ENCODE measurements at places on chromosomes 6 and 20. TPM values are rescaled to one million over a fixed set of nuclear protein-coding genes. Genes with fewer than 3 reads are reported as not detected.

The DEF6 gene
- 0.05 TPM for total RNA-seq

The DEFB132 gene
- total RNA-seq: not detected

The BEND6 gene
- total RNA-seq: 11.9 TPM

The PRDM13 gene
- total RNA-seq: not detected

The CEP162 gene
- total RNA-seq: 15.9 TPM

The MAP3K5 gene
- 8.3 TPM for total RNA-seq

The APOBEC2 gene
- not detected for total RNA-seq

DNA sequence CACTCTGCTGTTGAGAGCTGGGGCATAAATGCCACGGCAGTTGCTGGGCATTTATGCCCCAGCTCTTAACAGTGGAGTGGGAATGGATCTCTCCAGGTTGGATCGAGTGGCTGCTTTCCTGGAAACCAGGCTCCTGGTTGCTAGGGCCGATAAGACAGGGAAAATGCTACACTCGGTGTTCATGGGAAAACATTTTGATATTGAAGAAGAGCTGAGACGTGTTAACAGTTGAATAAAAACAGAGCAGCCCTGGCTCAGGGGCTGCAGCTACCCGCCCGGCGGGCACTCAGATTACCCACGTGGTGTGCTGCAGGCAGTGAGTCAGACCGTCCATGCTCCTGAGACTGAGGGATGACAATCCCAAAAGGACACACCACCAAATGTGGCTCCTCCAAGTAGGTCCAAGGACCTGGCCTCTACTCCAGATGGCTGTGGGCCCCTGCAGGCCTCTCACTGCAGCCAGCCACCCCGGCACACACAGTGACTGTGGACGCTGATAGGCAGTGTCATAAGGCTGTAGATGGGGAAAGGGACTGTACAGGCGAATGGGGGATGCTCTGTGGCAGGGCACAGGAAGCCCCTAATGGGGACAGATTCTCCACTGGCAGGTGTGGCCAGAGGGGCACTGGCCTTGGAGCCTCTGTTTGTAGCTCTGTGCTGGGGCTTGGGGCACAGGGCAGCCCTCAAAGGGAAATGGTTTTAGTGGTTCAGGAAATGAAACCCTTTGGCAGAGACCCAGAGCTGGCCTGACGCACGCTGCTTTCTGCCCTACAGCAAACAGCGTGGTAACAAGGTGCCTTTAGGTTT, 237.8 kb downstream of the LY86 start:
- no peak overlapping the region for H3K27ac ChIP-seq
- no peak overlapping the region for H3K4me3 ChIP-seq
- peaks cover 4% of the 10 kb centered on the region for H3K4me1 ChIP-seq

- DNase-seq: no peak
- H3K27me3 ChIP-seq: no peaks in the 10 kb centered on the region
- H3K4me1 ChIP-seq: no peaks in the 10 kb centered on the region
- H3K4me3 ChIP-seq: no peak overlapping the region
- H3K27ac ChIP-seq: no peak overlapping the region
These were observed 108.4 kb upstream of the MAFB start for GRCh38 chr20:40797425-40797824.

DNA sequence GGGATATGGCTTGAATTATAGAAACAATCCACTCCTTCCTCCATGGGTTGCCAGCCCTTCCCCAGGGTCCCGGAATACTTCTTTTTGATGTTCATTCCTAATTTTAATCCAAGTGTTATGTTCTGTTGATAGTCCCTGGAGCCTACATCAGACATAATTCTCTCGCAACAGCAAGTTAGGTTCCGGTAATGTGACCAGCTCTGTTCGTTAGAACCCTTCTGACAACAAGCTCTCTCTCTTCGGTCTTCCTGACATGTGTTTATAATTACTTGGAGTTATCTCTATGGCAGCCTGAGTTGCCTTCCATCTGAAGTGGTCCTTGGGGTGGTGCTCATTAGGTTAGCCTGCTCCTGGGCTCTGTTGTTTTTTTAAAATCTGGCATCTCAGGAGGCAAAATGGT, 506.9 kb upstream of the JARID2 start:
- no peaks in the 10 kb centered on the region for H3K27me3 ChIP-seq
- H3K27ac ChIP-seq: no peak overlapping the region
- H3K36me3 ChIP-seq: no peaks in the 10 kb centered on the region
- H3K4me1 ChIP-seq: peaks cover 31% of the 10 kb centered on the region

GRCh38 chr6:72271531-72271930, 350.3 kb upstream of the KCNQ5 start:
- H3K4me1 ChIP-seq: no peaks in the 10 kb centered on the region
- no peak overlapping the region for H3K4me3 ChIP-seq
- no peak overlapping the region for H3K27ac ChIP-seq
- no peaks in the 10 kb centered on the region for H3K27me3 ChIP-seq

GRCh38 chr6:118641042-118641441, 10.3 kb downstream of the CEP85L start:
- no peaks in the 10 kb centered on the region for H3K36me3 ChIP-seq
- H3K27me3 ChIP-seq: no peaks in the 10 kb centered on the region
- H3K27ac ChIP-seq: no peak overlapping the region
- H3K4me1 ChIP-seq: no peaks in the 10 kb centered on the region
- DNase-seq: no peak

DNA sequence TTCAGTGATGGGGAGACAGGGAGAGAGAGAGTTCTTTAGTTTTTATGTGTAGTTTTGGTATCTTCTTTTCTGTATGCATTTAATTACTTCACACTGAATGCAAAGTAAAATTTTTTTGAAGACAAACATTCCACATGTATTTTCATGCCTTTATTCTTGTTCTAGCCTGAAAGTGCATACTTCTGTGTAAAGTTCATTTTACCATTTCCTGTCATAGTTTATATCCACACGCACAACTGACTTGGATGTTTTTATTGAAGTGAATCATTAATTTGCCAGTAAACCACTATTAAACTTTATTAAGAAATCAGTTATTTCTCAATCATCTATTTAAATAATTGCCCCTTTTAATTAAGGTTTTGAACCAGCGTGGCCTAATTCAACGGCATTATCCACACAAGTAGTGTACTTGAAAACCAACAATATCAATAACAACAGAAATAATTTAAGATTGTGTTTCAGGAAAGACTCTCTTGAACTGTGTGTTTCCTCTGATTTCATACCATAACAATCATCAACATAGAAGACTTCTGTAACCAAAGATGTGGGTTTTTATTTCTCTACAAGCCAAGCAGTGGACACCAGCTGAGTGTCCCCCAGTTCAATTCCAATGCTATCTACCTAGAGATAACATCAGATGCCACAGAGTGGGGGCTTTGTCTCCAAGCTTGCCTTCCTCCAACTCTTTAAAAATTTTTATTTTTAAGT, 512.7 kb upstream of the JAG1 start:
- H3K27ac ChIP-seq: no peak overlapping the region
- H3K36me3 ChIP-seq: no peaks in the 10 kb centered on the region
- no peak for DNase-seq

DNA sequence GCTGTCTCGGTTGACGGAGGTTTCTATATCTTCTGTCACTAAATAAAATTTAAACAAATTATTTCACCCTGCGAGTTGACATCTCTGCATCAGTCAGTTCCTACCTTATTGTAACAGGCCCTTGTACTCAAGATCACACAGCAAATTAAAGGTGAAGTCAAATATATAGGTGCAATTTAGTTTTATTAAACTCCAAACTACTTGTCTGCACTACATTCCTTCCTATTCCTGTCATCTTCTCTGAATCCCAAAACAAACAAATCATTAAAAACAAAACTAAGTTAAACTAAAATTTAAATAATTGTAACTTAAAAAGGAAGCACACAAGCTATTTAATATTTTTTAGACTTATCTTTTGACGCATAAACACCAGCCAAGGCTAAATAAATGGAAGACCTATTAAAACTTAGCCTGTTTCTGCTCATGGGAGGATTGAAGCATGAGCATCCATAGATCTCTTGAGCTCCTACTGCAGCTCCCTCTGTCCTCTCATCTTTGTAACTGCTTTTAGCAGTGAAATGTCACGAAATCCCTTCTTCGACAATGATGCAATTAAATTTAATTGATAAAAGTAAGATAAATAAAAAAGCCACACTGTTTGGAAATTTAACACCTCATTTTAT, 1152.3 kb upstream of the GJE1 start:
- H3K36me3 ChIP-seq: no peaks in the 10 kb centered on the region
- no peak overlapping the region for H3K4me3 ChIP-seq

DNA sequence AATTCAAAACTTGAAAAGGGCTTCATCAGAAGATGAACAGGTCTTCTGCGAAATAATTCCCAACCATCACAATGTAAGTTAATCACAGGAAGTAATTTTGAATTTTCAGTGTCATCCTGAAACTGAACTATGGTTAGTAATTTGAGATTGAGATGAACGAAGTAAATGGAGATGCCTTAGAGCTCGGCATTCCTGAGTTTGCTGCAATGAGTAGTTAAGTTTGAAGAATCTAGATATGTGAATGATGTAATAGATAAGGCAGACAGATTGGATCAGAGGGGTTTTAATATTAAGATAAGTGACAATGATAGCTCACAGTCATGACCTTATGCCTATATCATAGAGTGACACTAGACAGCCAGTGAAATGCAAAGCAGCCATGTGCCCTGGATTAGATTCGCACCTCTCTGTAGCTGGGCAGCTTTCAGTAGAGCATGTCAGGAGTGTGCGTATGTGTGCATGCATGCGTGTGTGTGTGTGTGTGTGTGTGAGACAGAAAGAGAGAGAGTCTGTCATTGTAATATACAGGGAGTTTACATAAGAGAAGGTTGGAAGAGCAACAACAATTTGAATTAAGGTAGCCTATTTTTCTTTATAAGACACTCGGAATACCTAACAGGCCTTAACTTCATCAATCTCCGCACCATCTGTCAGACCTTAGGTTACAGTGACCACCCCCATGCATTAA, 233.0 kb downstream of the GMPR start:
- no peaks in the 10 kb centered on the region for H3K27me3 ChIP-seq
- no peak for DNase-seq
- H3K27ac ChIP-seq: no peak overlapping the region
- H3K4me3 ChIP-seq: no peak overlapping the region
- H3K4me1 ChIP-seq: peaks cover 38% of the 10 kb centered on the region

DNA sequence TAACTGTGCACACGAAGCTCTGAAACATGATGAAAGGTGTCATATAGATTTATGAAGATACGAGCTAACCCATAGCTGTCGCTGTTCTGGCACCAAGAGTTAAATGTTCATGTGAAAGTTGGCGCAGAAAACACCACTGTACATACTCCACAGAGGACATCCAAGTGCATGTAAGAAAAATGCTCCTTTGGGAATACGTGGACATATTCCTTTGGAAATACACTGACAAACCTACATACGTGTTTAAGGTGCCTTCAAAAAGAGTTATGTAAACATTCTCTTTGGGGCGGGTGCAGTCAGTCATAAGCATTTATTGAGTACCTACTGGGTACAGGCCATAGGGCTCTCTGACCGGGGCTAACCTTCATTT, 723 bp upstream of the ARID1B start:
- H3K27me3 ChIP-seq: no peaks in the 10 kb centered on the region
- H3K36me3 ChIP-seq: peaks cover 11% of the 10 kb centered on the region
- H3K4me3 ChIP-seq: peak overlapping the region; percentile 85
- peaks cover 30% of the 10 kb centered on the region for H3K4me1 ChIP-seq

- no peak overlapping the region for H3K27ac ChIP-seq
- no peak for DNase-seq
- H3K4me3 ChIP-seq: no peak overlapping the region
- no peaks in the 10 kb centered on the region for H3K36me3 ChIP-seq
These were observed 2.7 kb upstream of the TCF21 start for GRCh38 chr6:133886104-133886775.

GRCh38 chr6:166346965-166347364, 4.6 kb upstream of the SFT2D1 start:
- H3K36me3 ChIP-seq: peaks cover 8% of the 10 kb centered on the region
- no peak overlapping the region for H3K27ac ChIP-seq
- H3K4me1 ChIP-seq: peaks cover 6% of the 10 kb centered on the region
- no peak for DNase-seq

- peaks cover 4% of the 10 kb centered on the region for H3K36me3 ChIP-seq
- DNase-seq: no peak
- peaks cover 20% of the 10 kb centered on the region for H3K4me1 ChIP-seq
These were observed 4.6 kb upstream of the LZTS3 start for GRCh38 chr20:3177746-3178485.

DNA sequence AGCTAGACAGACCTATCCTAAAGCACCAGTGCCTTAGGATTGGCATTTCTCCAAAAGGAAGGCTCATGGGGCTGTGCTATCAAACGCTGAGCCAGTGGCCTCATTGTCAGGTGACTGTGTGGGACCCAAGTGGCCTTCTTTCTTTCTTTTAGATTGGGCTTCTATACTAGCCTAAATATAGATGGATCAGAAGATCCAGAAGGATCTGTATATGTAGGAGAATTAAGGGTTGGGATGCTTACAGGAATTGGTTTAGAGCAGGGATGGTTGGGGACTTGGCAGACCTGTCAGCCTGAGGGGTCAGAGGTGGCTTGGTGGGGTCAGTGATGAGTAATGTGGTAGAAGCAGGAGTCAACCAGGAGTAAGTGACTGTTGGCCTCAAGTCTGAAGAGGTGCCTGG, 14.8 kb downstream of the ABT1 start:
- no peaks in the 10 kb centered on the region for H3K4me1 ChIP-seq
- DNase-seq: no peak
- no peaks in the 10 kb centered on the region for H3K36me3 ChIP-seq
- H3K27ac ChIP-seq: no peak overlapping the region

- no peaks in the 10 kb centered on the region for H3K27me3 ChIP-seq
- H3K27ac ChIP-seq: 0 out of 2 replicates have a peak overlapping the region, but pooled peaks have one; percentile 6
- peaks cover 42% of the 10 kb centered on the region for H3K4me1 ChIP-seq
- no peak overlapping the region for H3K4me3 ChIP-seq
These were observed 47.3 kb downstream of the EPB41L2 start for GRCh38 chr6:131015630-131016263.

DNA sequence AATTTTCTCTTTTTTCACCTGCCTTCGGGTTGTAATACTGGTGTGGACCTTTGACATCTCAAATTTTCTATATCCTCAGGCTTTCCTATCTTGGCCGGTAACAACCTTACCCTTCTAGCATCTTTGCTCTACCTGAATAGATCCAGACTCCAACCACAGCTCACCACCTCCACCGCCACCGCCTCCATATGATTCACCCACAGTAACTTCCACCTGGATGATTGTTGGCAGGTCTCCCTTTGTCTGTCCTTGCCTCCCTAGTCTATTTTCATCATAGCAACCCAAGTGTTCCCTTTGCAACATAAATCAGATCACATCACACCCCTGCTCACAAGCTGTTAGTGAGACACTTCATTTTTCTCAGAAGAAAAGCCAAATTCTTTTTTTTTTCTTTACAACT, 525.8 kb upstream of the POU3F2 start:
- no peaks in the 10 kb centered on the region for H3K27me3 ChIP-seq
- no peaks in the 10 kb centered on the region for H3K4me1 ChIP-seq
- H3K4me3 ChIP-seq: no peak overlapping the region
- no peak overlapping the region for H3K27ac ChIP-seq
- DNase-seq: no peak

DNA sequence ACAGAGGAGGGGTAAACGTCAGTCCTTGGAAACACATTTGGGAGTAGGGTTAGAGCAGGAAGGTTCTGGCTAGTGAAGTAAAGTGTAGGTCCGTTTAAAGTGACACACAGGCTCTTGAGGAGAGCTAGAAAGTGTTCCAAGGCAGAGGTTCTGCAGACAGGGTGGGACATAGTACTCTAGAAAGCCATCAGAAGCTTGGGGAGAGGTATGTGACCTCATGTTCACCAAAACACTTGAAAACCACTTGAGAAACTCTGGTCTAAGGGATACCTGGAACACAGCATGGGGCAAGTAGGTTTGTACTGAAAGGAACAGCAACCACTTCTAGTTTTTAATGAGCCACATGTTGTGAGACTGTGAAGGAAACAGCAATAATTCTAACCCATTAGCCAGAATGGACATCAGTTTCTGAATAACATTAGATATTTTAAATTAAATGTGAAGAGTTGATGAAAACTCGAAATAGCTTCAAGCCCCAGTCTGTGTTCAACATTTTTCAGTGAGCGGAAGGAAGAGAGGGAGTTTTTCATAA, 49.0 kb downstream of the SOBP start:
- no peak overlapping the region for H3K27ac ChIP-seq
- H3K4me3 ChIP-seq: no peak overlapping the region
- no peak for DNase-seq
- no peaks in the 10 kb centered on the region for H3K36me3 ChIP-seq
- H3K4me1 ChIP-seq: peaks cover 6% of the 10 kb centered on the region
